ENCODE measurements at places on chromosomes 5 and 9.

GRCh38 chr5:158124606-158125316, 265.8 kb upstream of the CLINT1 start:
- DNase-seq = no peak

DNA sequence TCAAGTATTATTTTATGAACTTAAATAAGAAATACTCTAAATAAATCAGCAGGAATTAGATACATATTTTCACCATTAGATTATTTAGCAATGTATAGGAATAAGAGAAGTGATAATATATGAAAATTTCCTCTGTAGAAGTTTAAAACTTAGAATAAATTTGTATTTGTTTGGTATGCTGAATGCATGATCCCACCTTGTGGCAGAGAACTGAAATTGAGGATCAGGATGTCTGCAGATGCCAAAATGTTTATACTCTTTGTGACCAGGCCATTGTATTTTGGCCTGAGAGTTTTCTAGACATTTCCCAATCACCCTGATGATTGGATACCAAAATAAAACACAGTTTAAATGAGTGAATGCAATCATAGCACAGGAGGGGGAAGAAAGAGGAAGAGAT, 6.3 kb downstream of the TYRP1 start:
- DNase-seq = no peak

GRCh38 chr5:2505217-2505616, 246.3 kb downstream of the IRX2 start:
- no peak for DNase-seq

DNA sequence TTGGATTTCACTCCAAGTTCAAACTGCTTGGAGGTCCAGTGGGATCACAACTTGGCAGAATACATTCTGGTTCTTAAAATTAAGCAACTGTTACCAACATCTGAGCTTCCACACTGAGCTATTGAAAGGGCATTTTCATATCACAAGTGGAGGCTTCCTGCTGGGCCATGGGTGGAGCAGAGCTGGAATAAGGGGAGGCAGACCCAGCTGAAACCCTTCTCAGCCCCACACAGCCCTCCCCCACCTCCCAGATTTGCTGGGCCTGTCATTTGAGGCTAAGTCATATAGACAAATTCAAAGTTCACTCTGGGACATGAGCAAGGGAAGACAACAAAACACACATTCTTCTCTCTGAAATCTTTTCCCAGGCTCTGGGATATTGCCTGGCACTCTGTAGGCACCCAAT, 79.9 kb downstream of the ACTL7B start:
- DNase-seq = no peak

DNA sequence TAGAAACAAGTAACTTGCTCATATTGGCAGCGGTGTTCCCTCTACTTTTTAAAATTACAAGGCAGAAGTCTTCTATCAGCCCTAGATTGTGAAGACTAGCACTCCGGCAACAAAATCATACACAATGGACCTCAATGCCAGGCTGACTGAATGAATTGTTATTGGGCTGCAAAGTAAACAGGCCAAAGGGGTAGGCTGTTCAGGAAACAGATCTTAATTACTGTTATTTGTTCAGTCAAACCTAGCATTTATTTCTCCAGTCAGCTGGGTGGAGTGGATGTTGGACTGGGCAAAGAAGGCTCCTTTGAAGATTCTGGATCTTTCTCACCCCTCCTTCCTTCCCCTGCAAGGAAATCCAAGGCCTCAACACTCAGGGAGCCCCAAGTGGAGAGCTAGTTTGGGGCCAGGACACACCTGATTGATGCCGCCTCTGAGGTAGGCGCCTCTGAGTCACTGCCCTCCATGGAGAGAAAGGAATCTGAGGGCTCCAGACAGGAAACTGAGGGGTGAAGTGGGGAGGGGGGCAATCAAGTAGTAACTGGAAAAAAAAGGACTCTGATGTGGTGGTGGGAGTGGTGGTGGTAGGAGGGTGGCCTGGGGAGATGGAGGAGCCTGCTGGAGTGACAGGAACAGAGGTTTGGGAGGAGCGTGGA, 35.5 kb downstream of the SERINC5 start:
- DNase-seq = no peak

GRCh38 chr5:118637947-118638670, 350.2 kb downstream of the DTWD2 start:
- DNase-seq = no peak

DNA sequence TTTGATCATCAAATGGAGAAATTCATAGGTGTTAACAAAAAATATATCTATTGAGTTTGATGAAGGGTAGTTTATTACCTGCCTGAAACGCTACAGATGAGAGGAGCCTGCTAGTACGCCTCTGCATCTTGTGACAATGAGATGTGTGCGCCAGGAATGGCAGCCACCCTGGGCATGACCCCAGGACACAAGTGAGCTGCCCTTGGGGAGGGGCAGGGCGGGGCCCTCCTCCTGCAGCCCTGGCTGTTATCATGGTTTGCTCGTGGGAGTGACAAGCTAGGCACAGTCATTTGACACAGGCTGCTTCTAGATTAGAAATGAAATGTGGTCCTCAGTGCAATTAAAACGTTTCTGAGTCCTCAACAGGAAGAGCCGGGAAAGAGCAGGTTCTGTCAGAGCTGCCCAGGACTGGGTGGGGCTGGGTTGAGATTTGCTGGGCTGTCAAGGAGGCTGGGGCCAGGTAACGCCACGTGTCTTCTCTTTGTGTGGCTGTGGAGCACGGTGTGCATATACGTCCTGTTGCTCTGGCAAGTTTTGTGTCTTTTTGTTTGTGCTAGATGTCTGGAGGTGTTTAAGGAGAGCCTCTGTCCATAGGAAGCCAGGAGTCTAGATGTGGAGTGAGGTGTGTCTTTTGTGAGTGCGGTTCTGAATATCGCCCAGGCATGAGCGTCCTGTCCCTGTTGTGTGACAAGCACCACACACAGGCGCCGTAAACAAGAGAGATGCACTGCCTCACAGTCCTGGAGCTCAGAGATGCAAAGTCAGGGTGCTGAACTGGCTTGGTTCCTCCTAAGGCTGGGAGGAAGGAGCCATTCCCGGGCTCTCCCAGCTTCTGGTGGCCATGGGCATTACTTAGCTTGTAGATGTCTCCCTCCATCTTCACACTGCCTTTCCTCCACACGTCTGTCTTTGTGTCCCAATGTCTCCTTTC, 129.0 kb upstream of the IRX4 start:
- DNase-seq = no peak

Data from stimulated activated CD4-positive, alpha-beta T cell treated with anti-CD3 and anti-CD28 coated beads, TNF-alpha, amount 100 ng/mL, for 24 hours (primary cell).